ENCODE measurements at places on chromosomes 1 and 21.

DNA sequence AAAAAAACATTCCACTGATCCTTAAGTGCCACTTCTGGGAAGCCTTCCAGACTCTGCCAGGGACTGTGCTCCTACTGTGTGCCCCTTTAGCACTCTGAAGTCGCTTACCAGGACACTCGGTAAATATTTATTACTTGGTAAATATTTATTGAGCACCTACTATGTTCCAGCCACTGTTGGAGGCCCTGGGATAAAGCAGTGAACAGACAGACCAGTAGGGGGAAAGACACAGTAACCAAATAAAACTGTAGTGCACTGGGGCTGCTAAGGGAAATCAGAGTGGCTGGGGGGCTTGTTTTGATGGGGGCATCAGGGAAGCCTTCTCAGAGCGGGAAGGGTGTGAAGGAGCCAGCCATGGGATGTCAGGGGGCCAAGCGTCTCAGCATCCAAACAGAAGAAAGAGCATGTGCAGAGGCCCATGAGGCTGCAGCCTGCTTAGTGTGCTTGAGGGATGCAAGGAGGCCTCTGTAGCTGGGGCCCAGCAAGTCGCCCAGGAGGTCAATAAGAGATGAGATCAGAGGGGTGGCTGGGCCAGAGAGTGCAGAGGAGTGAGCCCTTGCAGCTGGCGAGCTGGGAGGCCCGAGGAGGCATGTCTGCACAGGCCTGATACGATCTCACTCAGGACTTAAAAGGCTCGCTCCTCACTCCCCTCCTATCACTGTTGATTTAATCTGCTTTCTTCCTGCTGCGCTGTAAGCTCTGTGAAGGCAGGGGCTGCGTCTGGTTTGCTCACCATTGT, 28.6 kb downstream of the KAZN start:
- DNase-seq, result no peak

GRCh38 chr1:20666804-20667203, 5.6 kb upstream of the DDOST start:
- DNase-seq, result peak; percentile 15

DNA sequence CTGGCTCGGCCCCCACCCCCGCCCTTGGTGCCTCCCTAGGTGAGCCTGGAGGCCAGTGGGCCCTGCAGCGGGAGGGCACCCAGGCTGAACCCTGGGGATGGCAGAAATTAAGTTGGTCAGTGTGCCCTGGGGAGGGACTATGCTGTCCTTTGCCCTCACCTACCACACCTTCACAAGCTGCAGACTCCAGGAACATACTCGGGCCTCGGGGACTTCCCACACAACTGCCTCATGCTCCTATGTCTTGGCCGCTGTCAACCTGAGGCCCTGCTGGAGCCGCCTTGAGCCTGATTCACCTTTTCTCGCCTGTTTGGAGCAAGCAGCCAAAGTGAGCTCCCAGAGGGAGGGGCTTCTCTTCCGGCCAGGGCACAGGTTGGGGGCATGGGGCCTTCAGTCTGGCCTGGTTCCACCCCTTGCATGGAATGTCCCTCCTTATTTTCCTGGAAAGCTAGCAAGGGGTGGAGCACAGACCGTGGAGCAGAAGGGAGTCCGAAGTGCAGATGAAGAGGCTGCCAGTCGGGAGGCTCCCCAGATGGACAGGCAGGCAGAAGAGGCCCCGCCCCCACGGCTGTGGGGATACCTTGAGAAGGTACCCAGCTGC, 24.7 kb downstream of the KNCN start:
- DNase-seq, result no peak

DNA sequence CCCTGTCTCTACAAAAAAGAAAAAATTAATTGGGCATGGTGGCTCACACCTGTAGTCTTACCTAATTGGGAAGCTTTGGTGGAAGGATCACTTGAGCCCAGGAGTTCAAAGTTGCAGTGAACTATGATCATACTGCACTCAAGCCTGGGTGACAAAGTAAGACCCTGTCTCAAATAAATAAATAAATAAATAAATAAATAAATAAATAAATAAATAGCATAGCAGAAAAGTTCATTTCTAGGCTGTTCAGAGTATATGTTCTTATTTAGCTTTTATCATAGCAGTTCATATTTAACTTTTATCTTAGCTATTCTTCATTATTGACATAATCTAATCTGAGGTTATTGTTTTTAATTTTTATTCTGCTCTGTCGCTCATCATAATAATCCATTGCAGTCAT, 8.7 kb upstream of the SEC16B start:
- no peak for DNase-seq

- DNase-seq, result no peak
These were observed 169.7 kb upstream of the UBE2U start for GRCh38 chr1:64033667-64034220.
